Endothelial cell (in vitro differentiated cells): ENCODE measurements at places on chromosomes 2 and 18.

- no peak for DNase-seq
Measured at GRCh38 chr18:75809151-75809925, 381.8 kb upstream of the SMIM21 start.

DNA sequence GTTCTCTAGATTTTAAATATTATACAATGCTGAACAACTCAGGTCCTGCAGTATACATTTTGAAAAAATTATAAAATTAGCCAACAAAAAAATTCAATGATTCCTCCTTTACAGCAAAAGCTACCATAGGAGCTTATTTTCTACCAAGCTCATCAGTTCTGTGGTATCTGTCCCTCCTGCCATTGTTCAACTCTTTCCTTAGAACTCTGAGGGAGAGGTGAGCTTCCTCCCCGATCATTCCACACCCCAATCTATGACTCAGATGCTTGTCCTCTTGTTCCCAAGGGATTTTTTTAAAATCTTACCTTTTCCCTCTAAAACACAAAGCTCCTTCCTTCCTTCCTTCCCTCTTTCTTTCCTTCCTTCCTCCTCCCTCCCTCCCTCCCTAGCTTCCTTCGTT lies 13.5 kb downstream of the DPP4 start:
- DNase-seq, result no peak

DNA sequence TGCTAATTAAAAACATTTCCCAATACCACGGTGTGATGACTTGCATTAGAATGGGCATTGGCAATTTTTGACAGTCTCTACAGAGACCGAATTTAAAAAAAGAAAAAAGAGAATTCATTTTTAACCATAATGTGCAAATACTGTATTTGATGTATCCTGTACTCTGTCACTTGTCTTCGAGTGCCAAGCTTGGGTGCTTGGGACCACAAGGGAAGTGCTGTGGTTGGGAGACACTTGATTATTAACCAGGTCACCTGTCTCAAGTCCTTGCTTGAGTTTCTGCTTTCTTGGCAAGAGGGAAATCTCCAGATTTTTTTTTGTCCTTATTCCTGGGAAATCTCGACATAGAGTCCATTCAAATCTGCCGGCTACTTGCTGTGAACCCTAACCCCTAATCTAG lies 209.0 kb downstream of the MC4R start:
- no peak for DNase-seq

DNA sequence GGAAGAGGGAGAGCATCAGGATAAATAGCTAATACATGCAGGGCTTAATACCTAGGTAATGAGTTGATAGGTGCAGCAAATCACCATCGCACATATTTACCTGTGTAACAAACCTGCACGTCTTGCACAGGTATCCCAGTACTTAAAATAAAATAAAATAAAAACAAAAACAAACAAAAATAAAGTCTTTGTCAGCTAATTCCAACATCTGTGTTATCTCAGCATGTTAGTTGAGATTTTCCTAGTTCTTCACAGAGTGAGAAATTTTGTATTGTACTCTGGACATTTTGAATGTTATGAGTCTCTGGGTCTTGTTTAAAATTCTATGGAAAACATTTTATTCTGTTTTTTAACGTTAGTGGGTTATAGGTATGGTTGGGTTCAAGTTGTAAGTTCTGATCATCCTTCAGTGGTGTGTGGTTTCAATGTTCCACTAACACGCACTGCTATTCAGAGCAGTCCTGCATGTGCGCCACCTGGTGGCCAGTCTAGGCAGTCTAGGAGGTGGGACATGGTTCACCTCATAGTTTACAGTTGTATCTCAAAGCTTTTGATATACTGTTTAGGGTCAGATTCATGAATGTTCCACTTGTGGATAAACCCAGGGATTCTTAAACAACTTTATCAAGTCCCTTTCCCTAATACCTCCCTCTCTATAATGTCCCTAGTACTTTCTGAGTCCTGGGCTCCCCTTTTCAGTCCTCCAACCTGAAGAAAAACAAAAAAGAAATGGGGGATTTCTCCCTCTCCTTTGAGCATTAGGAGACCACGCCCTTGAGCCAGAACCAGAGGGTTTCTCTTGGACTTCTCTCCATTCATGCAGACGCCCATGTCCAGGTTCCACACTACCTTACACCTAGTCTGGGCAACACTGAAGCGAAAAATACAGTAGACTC lies 213.4 kb upstream of the GATA6 start:
- DNase-seq, result peak; percentile 81

- peak; percentile 93 for DNase-seq
Measured at GRCh38 chr18:45967007-45967706, at the start of gene EPG5. TSS of gene EPG5 (minus strand) at chr18:45967329. CDS start at chr18:45967239, 90 bp downstream.

DNA sequence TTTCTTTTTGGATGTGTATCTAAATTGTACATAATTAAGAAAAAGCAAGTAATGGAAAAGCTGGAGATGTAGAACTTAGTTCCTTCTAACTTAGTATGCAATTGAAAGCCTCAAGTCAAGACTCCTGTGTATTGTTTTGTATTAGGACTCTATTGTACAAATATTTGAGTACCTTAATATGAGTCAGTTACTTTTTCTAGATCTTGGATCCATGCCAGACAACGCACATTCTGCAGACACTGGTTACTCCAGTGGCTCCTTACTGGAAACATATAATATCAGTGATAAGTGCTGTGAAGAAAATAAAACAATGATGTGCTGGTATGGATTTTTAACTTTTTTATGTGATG lies 1.5 kb downstream of the SLC39A10 start:
- DNase-seq, result no peak

DNA sequence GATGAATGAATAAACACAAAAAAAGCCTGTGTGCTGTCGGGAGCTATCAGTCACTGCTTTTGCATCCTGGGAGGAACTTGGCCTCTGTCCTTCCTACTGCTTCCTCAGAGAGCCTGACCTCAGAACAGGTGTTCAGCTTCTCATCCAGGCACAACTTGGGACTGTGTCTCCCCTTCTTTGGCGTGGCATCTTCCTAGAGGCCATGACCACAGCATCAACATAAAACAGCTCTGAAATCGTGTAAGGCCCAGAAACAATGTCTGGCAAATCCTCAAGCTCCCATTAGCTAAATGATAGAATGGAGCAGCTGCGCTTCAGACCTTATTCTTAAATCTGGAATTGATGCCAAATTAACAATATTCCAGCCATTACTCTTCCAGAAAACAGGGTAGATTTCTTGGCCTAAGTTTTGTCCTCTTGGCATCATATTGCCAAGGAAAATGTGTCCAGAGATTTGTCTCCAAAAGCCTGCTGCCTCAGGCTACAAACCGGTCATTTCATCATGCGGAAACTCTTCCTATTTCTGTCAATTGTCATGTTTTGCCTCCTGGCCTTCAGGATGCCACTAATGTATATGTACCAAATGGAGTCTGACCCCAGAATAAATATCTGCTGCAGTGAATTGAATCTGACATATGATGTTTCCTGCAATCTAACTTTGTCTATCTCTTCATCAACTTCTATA lies 53.2 kb upstream of the RAB27B start:
- DNase-seq, result no peak

- no peak for DNase-seq
Measured at GRCh38 chr2:12453731-12454130, 263.0 kb upstream of the TRIB2 start.

- DNase-seq, result no peak
Measured at GRCh38 chr2:190990132-190990531, 23.8 kb downstream of the STAT1 start.

GRCh38 chr2:38959938-38960608 lies 70.4 kb downstream of the ARHGEF33 start:
- DNase-seq, result peak; percentile 74

DNA sequence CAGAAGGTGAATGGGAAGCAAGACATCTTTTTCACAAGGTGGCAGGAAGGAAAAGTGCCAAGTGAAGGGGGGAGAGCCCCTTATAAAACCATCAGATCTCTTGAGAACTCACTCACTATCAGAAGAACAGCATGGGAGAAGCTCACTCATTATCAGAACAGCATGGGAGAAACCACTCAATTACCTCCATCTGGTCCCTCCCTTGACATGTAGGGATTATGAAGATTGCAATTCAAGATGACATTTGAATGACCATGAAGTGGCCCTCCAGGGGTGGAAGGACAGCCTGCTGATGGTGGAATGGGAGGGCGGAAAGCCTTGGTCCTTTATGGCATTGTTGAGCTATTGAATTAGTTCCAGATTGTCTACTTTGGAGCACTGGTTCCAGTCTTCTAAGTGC lies 413.0 kb upstream of the MEX3C start:
- no peak for DNase-seq

DNA sequence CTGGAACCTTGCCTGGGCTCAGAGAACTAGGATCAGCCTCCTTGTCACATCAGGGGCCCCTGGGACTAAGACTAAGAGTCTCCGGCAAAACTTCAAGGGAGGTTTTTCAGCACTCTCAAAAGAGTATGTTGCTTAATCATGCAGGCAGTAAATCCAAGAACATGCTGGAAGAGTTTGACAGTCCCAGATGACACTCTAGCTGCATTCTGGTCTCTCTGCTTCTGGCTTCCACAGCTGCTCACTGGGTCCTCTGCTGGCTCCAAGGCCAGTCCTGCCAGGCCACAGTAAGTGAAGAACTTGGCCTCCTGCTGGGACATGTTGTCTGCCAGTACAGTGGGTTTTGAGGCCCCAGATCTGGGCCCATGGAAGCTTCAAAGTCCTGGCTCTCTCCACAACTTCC lies 45.2 kb upstream of the IL1RL1 start:
- DNase-seq, result no peak

DNA sequence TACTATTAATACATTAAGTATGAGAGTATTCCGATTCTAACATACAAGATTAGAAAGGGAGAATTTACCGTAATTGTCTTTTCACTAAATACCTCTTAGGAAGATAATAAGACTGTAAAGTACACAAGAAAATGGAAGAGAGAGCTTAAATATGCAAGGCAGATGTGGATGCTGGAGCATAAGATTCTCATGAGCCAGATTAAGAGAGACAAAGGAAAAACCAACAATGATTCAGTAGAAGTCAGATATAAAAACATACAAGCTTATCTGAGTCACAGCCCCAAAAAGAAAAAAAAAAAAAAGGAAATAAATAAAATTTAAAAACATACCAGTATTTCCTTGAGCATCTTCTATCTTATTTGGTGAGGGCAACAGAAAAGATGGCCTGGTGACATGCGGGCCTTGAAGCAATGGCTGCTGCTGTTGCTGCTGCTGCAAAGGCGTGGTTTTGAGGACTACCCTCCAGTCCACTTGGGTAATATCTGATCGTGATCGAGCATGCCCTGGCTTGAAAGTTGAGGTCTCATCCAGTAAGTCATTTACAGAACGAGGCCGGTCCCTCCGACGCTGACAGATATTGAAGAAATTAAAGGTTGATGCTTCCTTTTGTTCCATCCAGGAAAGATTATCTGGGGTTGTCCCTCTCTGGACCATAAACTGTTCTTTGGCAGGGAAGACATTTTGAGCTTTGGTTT lies 24.5 kb downstream of the PLEKHM3 start:
- no peak for DNase-seq
